ENCODE measurements at places on chromosomes 12 and 14. TPM values are rescaled to one million over a fixed set of nuclear protein-coding genes. Genes with fewer than 3 reads are reported as not detected.

GRCh38 chr12:128823916-128824839 is at the start of gene SLC15A4:
SLC15A4 (minus strand) TSS chr12:128823958; CDS start chr12:128823943, 15 bp downstream.
- peak; percentile 66 for DNase-seq

GRCh38 chr14:51327376-51327775 is 87.3 kb downstream of the TMX1 start:
- DNase-seq, result no peak

GRCh38 chr12:49108958-49109404 is 1.7 kb downstream of the LMBR1L start:
- no peak for DNase-seq

DNA sequence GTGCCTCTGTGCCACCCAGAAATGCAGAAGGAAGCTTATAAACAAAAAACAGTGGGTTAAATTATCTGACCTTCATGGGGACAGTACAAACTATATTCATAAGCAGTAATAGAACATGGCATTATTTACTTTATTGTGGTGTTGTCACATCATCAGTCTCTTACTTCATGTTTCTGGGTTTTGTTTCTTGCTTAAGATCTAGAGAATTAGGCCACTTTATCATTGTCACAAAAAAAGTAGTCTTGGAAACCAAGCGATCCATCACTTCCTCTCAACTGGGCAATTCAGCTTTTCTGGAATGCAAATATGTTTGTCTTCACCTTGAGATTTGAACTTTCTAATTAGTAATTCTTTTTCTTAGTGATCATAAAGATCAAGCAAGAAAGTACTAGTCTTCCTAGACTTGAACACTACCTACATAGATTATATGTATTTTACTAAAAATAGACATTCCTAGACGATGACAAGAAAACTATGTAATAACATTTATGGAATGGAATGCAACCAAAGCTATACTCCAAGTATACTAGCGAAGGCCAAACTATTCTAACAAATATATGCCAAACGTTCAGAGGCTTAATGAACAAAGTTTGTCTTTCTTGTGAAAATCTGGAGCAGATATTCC is 363.4 kb downstream of the DAD1 start:
- DNase-seq, result peak; percentile 75

GRCh38 chr12:40215982-40216381 is 8.8 kb upstream of the LRRK2 start:
- peak; percentile 38 for DNase-seq

DNA sequence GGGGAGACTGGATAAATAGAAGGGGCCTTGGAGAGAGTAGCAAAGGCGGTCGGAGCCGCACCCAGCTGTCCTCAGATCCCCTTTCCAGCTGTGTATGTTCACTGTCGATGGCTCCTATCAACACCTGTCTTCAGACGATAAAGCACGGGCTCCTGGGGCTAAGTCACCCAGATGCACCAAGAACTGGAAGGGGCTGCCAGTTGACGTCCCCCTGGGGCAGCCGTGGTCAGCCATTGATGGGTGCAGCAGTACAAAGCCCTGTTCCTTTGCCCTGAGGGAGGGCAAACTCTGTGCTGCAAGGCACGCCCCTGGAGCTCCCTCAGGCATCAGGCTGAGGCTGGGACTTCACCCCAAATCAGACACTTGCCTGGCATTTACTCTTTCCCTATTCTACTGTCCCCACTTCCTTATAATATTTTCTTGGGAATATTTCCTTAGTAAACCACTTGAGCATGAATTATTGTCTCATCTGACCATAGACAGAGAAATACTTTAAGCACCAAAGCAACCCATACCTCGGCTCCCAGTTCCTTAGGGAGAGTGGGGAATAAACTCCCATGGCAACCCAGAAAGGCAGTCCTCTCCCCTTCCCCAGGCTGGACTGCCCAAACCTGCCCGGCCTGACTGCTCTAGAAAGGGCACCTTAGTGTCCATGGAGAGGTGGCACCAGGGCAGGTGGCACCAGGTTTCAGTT is 59.6 kb upstream of the SCN8A start:
- DNase-seq, result peak; percentile 3

GRCh38 chr14:83712418-83713129 is 1817.4 kb upstream of the FLRT2 start:
- no peak for DNase-seq

- DNase-seq, result no peak
Observed at GRCh38 chr14:54901380-54902142, 1.1 kb downstream of the GCH1 start.

- no peak for DNase-seq
Observed at GRCh38 chr14:58697930-58698642, 60.3 kb downstream of the DACT1 start.

GRCh38 chr14:89720741-89721729 is 233.5 kb downstream of the EFCAB11 start:
- DNase-seq, result no peak

DNA sequence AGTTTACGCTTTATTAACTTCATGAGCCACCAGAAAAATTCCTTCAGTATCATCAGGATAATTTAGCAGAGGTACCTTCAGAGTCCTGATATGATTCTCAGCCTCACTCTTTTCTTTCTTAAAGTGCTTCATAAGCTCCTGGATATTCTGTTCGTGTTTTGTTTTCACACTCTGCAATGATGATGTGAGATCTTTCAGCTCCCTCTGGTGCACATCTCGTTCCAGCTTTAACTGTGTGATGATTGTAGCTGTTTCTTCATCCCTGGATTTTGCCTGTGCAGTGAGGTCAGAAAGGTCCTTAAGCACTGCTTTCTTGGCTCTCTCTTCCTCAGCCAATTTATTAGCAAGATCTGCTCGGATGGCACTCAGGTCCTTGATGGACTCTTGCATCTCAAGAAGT is 156.7 kb downstream of the CEP128 start:
- no peak for DNase-seq

DNA sequence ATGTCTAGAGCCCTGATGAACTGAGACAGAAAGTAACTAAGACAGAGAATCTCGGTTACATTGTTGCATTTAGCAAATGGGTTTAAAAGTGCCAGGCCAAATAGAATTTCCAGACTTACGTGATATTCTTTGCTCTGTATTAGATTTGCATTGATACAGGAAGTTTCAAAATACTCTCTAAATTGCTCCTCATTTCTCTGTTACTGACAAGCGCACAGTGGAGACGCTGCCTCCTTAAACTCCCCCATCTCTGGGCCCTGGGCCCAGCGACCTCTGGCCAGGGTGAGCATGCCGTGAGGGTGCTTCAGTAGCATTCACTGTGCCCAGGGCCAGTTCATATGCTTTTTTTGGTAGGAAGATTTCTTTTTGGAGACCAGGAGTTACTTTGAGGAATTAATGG is 22.9 kb upstream of the EVL start:
- DNase-seq, result no peak

- peak; percentile 11 for DNase-seq
Observed at GRCh38 chr14:64040044-64040443, 187.2 kb downstream of the SYNE2 start.

DNA sequence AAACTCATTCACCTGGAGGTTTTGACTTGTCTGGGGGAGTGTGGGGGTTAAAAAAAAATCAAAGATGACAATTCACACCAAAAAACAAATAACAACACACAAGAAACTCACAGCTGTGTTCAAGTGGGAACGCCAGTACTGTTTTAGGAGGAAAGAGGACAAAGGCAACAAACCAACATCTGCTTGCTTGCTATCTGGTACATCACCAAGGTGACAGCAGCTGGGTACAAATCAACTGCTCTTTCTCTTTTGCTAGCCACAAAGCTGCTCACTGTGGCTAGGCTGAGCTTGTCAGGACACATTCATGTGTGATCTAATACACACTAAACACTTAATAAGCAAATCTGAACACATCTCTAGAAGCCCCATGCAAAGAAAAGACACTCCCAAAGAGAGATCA is 128.0 kb upstream of the RAP1B start:
- peak; percentile 86 for DNase-seq

GRCh38 chr12:101789171-101789570 is 41.6 kb downstream of the GNPTAB start:
- DNase-seq, result no peak

GRCh38 chr12:12460935-12461922 is 101.4 kb downstream of the DUSP16 start:
- no peak for DNase-seq

- no peak for DNase-seq
Observed at GRCh38 chr12:123011701-123012100, 31.2 kb downstream of the ARL6IP4 start.

DNA sequence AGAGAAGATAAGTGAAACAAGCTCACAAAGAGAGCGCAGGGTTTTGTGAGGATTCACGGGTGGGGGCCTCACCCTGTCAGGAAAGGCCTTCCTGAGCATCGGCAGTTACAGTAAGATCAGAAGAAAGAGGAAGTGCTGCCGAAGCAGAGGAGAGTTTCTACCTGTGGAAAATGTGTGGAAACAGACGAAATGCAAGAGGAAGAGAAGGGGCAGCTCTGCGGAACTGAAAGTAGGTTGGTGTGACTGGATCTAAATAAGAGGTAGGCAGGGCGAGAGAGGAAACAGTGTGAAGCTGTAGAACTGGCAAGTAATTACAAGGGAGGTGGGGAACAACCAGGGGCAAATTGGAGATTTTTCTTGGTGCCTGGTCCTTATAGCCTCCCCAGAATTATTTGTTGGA is 2.6 kb downstream of the GPR68 start:
- no peak for DNase-seq

DNA sequence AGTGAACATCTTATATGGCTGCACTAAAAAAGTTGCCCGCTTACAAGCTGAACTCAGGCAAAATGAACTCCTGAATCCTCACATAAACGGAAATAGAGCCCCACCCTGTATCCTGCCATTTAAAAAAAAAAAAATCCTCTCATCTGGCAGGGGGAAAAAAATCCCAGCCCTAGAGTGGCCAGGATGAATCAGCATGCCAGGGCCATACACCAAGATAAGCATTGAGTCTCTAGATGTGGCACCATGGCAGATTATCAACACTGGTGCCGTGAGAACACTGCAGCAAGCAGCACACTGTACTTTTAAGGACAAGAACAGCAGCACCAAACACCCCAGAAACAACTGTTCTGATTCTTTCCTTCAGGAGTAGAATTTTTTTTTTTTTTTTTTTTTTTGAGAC is 65.5 kb downstream of the RASSF3 start:
- no peak for DNase-seq

- no peak for DNase-seq
Observed at GRCh38 chr14:54172562-54172961, 215.9 kb upstream of the BMP4 start.

- DNase-seq, result no peak
Observed at GRCh38 chr14:30532264-30532663, 26.7 kb upstream of the G2E3 start.

- no peak for DNase-seq
Observed at GRCh38 chr14:95327558-95328374, 8.1 kb upstream of the CLMN start.

- peak; percentile 7 for DNase-seq
Observed at GRCh38 chr12:12212769-12213168, 54.1 kb downstream of the LRP6 start.

DNA sequence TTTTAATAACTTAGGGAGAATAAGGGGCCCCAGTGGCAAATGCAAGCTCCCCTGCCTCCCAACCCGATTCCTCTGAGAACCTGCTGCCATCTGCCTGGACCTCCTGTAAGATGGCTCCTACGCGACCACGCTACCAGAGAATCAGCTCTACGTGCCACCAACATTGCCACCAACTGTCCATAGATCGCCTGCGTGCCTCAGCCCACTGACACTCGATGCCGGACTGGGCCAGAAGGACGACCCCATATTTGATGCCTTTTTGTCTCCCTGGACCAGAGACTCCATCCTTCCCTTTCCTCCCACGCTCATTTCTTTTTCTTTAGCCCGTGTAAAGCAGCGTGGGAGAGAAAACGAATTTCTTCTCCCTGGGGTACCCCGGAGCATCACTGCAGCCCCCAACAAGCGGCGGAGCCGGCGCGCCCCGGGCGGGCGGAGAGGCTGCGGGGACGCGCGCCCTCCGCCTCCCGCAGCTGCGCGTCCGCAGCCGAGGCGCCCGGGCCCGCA is 565 bp upstream of the KLHL42 start:
- DNase-seq, result no peak

Gene LIN7A
- polyA plus RNA-seq, result not detected

Gene RFLNA
- 4.3 TPM for polyA plus RNA-seq

Gene GSG1
- polyA plus RNA-seq, result 0.06 TPM

Gene CSRP2
- polyA plus RNA-seq, result 25.4 TPM

Gene AMDHD1
- polyA plus RNA-seq, result 0.12 TPM

Gene LMNTD1
- polyA plus RNA-seq, result not detected

Gene TCTN2
- polyA plus RNA-seq, result 4.6 TPM

Gene WNT1
- polyA plus RNA-seq, result not detected

Gene KLHDC1
- polyA plus RNA-seq, result 0.20 TPM

Gene TRMT5
- polyA plus RNA-seq, result 5.3 TPM

Gene KICS2
- 2.7 TPM for polyA plus RNA-seq

Data from foreskin keratinocyte (primary cell).